ENCODE measurements at places on chromosomes 12 and 14. TPM values are rescaled to one million over a fixed set of nuclear protein-coding genes. Genes with fewer than 3 reads are reported as not detected.

The SAMD15 gene
- polyA plus RNA-seq = 0.30 TPM

The PSEN1 gene
- 14.2 TPM for polyA plus RNA-seq

The CRACR2A gene
- polyA plus RNA-seq = 4.4 TPM

The NDUFA9 gene
- 30.6 TPM for polyA plus RNA-seq

The PARPBP gene
- polyA plus RNA-seq = 0.60 TPM

The RERG gene
- 3.0 TPM for polyA plus RNA-seq

The PDZRN4 gene
- 0.03 TPM for polyA plus RNA-seq

The ZNF268 gene
- 5.5 TPM for polyA plus RNA-seq

The CFAP54 gene
- polyA plus RNA-seq = 0.12 TPM

The EPYC gene
- not detected for polyA plus RNA-seq

The ANKS1B gene
- 4.0 TPM for polyA plus RNA-seq

The KIF5A gene
- 0.41 TPM for polyA plus RNA-seq

The LRP1 gene
- polyA plus RNA-seq = 414 TPM

Data from adipose tissue (tissue), 3 donors.